ENCODE measurements at places on chromosomes 5 and 9. TPM values are rescaled to one million over a fixed set of nuclear protein-coding genes. Genes with fewer than 3 reads are reported as not detected.

Gene DRD1
- not detected for total RNA-seq

Gene ZNF300
- total RNA-seq: 8.1 TPM

Gene MED10
- total RNA-seq: 9.0 TPM

Gene TOR4A
- total RNA-seq: 25.5 TPM

Gene SLC22A4
- total RNA-seq: 4.3 TPM

Gene CDX1
- not detected for total RNA-seq

Gene RNF180
- 1.2 TPM for total RNA-seq

Gene CD180
- not detected for total RNA-seq

Gene CENPH
- total RNA-seq: 8.2 TPM

Gene GRIN1
- total RNA-seq: under 0.01 TPM

Gene ZNF608
- 24.7 TPM for total RNA-seq

Gene PROB1
- 1.2 TPM for total RNA-seq

Gene ADRA1B
- 13.7 TPM for total RNA-seq

Gene HK3
- not detected for total RNA-seq

Gene CAPSL
- total RNA-seq: not detected

Gene AJM1
- 1.2 TPM for total RNA-seq

Gene TNC
- total RNA-seq: 18.1 TPM

Gene GM2A
- total RNA-seq: 86.1 TPM

Gene MARVELD2
- 20.0 TPM for total RNA-seq

Gene IRGM
- not detected for total RNA-seq

Gene GRIN3A
- not detected for total RNA-seq

Gene LECT2
- not detected for total RNA-seq

Gene SV2C
- not detected for total RNA-seq

Gene SLC26A2
- total RNA-seq: 9.4 TPM

Gene PRRT1B
- not detected for total RNA-seq

Gene PLPP7
- total RNA-seq: not detected

Gene TRIM7
- total RNA-seq: 1.2 TPM

Gene FSD1L
- total RNA-seq: 3.6 TPM

Gene ITK
- total RNA-seq: not detected

Gene FOXD4L6
- 0.39 TPM for total RNA-seq

Gene POU5F2
- total RNA-seq: 1.4 TPM

Gene ITGA2
- 39.6 TPM for total RNA-seq

Gene DOCK8
- 1.6 TPM for total RNA-seq

Gene ANKRD18B
- 0.79 TPM for total RNA-seq

Gene CA9
- not detected for total RNA-seq

Gene SLC25A48
- not detected for total RNA-seq

Gene FAM151B
- total RNA-seq: 5.1 TPM

Gene CLIC3
- total RNA-seq: 328 TPM

Gene STOM
- total RNA-seq: 27.1 TPM

Gene TMEM215
- total RNA-seq: not detected

Gene LIFR
- total RNA-seq: 3.9 TPM

Gene IL7R
- 0.39 TPM for total RNA-seq

Gene SLC1A3
- total RNA-seq: 29.8 TPM

Gene UNC5A
- not detected for total RNA-seq

Gene C7
- not detected for total RNA-seq

Gene CYLC2
- total RNA-seq: not detected

Measured in placental epithelial cell (primary cell).